Right cardiac atrium (tissue), 5 donors: ENCODE measurements at places on chromosomes 7 and 10. TPM values are rescaled to one million over a fixed set of nuclear protein-coding genes. Genes with fewer than 3 reads are reported as not detected.

DNA sequence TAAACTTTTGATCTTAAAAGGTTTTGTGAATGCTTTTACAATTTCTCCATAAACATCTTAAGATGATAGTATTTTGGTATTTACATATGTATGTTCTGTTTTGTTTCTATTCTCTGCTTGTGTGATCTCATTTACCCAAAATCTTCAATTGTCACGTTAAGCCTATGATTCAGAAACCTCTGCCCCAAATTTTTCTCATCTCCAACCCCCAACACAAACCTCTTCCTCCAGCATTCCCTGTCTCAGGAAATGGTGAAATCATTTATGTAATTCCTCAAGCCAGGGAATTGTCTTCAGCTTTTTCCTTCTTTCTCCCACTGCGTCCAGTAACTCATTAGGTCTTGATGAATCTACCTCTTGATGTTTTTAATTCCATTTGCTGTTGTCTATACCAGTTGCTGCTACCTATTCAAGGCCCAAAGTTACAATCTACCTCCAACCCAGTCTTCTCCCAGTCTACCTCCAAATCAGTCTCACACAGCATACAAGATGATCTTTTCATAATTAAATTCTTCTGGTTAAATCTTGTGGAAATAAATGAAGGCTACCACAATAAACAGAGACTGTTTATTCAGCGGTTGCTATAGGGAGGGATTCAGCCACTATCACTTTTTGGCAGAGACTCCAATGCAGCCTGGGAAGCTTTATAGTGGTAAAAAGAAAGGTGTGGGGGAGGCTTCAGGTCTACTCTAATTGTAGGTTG lies 5.8 kb downstream of the CFAP69 start:
- no peak for DNase-seq

The GIMAP5 gene
- total RNA-seq = 11.8 TPM

The AOAH gene
- total RNA-seq = 4.4 TPM

- DNase-seq = no peak
These were observed 311.1 kb downstream of the HPSE2 start for GRCh38 chr10:98924526-98924925.

GRCh38 chr10:25849988-25850387 lies 84.0 kb upstream of the MYO3A start:
- DNase-seq = no peak

The ADRB1 gene
- total RNA-seq = 48.0 TPM

The XRCC2 gene
- total RNA-seq = 0.69 TPM

GRCh38 chr7:25545124-25546008 lies 317.1 kb upstream of the NPVF start:
- peak; percentile 72 for DNase-seq

The GTF2I gene
- total RNA-seq = 137 TPM

DNA sequence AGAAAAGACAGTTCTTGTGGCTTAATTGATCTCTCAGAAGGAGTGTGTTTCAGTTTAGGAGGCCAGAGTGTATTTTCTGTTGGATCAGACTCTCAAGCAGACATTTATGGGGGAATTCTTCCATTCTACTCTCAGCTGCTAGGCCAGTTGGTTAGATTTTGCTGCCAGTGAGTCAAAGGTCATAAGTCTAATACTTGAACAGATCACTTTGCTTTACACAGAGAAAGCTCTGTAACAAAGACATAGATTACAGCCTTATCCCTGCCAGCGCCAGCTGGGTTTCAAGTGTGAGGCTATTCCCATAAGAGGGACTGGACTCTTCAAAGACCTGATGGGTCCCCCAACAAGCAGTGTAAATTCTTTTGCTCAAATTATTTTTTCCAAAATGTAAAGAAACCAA lies 145.6 kb upstream of the SEMA3C start:
- no peak for DNase-seq

The CRHR2 gene
- total RNA-seq = not detected

DNA sequence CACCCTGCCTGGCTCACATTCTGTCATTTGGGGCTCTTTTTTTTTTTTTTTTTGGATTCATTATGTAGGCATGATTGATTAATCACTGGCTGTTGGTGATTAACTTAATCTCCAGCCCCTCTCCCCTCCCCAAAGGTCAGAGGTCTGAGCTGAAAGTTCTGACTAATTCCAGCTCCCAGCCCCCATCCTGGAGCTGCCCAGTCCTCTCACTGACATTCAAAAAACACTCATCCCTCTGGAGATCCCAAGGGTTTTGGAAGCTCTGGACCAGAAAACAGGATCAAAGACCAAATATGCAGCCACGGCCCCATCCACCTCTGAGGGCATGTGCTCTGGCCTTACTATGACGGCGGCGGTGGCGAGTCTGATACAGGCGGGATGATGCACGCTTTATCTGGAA lies 53.8 kb downstream of the RBM17 start:
- no peak for DNase-seq

The AKR1C8 gene
- 0.21 TPM for total RNA-seq

GRCh38 chr10:28681291-28681763 lies 4.0 kb downstream of the BAMBI start:
- DNase-seq = no peak

GRCh38 chr10:48604991-48605508 lies at the start of gene ARHGAP22:
Gene ARHGAP22 (minus strand): TSS chr10:48605073. CDS start chr10:48604796, 277 bp downstream.
- DNase-seq = peak; percentile 87

GRCh38 chr7:104652434-104652833 lies 324.0 kb downstream of the LHFPL3 start:
- DNase-seq = no peak

- no peak for DNase-seq
These were observed 101.8 kb upstream of the ELMO1 start for GRCh38 chr7:37550426-37550825.

GRCh38 chr7:30159698-30160143 lies 24.9 kb downstream of the MTURN start:
- DNase-seq = peak; percentile 65

The PDE1C gene
- 90.1 TPM for total RNA-seq

DNA sequence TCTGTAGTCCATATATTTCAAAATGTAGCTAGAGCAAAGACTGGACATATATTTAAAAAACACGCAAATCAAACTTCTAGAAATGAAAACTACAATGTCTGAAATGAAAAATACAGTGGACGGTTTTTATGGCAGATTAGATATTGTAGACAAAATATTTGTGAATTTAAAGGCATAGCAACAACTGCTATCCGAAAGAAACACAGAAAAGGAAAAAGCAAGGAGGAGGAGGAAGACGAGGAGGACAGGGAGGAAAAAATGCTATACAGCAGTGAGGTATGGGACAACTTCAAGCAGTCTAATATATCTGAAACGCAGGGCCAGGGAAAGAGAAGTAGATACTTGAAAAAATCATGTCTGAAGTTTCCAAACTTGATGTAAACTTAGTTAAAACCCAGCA lies 13.3 kb downstream of the WASL start:
- DNase-seq = no peak

DNA sequence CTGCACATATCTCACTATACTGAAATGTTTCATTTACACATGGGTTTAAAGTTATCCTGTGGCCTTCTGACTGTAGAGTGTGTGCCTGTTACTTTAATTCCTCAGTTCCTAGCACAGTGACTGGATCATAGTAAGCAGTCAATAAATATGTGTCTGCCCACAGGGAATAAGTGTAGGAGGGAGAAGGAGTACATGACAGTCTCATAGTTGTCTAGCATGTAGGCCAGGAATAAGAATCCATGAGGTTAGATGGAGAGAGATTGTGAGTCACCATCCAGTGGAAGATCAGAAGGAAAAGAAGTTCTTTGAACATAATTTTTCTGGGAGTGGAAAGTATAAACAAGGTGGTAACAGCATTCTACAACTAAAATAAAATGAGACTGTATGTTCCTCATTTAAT lies 36.6 kb upstream of the SEMA3A start:
- no peak for DNase-seq

- no peak for DNase-seq
These were observed 170.9 kb downstream of the ZMYND11 start for GRCh38 chr10:306007-306674.

- peak; percentile 73 for DNase-seq
These were observed 18.8 kb upstream of the AOAH start for GRCh38 chr7:36742911-36743775.

The AGFG2 gene
- 22.7 TPM for total RNA-seq

DNA sequence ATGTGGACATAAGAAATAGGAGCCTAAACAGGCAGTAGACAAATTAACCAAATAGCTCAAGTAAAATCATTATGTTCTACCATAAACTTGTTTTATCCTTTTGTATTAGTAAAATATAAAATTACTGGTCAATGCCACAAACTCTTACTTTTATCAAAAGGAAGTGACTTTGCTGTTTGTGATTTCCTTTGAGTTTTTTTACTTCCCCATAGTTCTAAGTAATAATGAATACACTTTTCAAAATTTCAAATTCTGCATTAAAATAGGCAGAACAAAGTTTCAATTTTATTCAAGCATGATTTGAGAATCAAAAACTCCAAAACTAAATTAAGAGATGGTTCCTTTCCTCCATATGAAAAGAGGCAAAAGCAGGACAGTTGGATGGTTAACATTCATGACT lies 139.7 kb upstream of the ABCB5 start:
- no peak for DNase-seq

The ACHE gene
- total RNA-seq = 21.5 TPM

- DNase-seq = no peak
These were observed 24.0 kb upstream of the ZNF438 start for GRCh38 chr10:31055573-31056251.

GRCh38 chr7:20744954-20745446 lies 41.7 kb downstream of the SP8 start:
- no peak for DNase-seq

GRCh38 chr10:97474918-97475317 lies 23.3 kb downstream of the MMS19 start:
- DNase-seq = no peak

GRCh38 chr7:147432079-147432478 lies 1158.5 kb upstream of the C7orf33 start:
- no peak for DNase-seq

DNA sequence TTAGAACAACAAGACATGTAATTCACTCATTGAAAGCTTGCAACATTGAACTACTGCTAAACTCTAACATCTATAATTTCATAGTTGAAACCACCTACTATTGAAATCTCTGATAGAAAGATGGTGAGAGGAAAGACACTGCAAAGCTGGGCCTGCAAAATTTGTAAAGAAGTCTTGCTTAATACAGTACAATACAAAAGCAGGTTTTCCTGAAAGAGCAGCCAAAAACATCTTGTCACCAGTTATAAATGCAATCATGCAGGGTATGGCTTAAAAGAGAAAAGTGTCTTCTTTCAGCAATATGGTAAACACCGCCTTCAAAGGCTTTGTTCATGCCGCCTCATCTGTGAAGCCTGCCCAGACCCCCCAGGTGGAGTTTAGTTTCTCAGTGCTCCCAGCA lies 109.2 kb downstream of the ANK3 start:
- DNase-seq = no peak

The PLCE1 gene
- 20.9 TPM for total RNA-seq

The CYP2C18 gene
- not detected for total RNA-seq

DNA sequence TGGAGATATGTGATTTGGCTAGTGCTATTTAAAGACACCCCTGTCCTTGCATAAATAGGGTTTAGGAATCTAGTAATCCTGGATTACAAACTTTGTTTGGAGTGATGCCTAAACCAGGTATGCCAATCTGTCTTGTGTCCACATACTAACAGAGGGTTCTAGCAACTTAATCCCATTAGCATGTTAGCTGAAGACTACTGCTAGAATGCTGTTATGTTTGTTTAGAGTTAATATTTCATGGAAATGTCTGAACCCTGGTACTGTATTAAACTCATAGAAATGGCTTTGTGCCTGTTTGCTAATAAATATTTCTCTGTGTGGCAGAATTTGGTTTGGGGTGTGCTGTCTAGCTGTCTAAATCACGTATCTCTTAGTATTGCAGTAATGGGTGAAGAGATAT lies 150.8 kb downstream of the PFKFB3 start:
- DNase-seq = no peak

- no peak for DNase-seq
These were observed 154.4 kb upstream of the C7orf33 start for GRCh38 chr7:148436135-148436534.

GRCh38 chr10:113037218-113037617 lies 87.2 kb downstream of the TCF7L2 start:
- DNase-seq = no peak

The C10orf71 gene
- 98.9 TPM for total RNA-seq

- DNase-seq = no peak
These were observed 397.6 kb downstream of the THSD7A start for GRCh38 chr7:11434366-11434765.

The KAT6B gene
- total RNA-seq = 46.0 TPM

DNA sequence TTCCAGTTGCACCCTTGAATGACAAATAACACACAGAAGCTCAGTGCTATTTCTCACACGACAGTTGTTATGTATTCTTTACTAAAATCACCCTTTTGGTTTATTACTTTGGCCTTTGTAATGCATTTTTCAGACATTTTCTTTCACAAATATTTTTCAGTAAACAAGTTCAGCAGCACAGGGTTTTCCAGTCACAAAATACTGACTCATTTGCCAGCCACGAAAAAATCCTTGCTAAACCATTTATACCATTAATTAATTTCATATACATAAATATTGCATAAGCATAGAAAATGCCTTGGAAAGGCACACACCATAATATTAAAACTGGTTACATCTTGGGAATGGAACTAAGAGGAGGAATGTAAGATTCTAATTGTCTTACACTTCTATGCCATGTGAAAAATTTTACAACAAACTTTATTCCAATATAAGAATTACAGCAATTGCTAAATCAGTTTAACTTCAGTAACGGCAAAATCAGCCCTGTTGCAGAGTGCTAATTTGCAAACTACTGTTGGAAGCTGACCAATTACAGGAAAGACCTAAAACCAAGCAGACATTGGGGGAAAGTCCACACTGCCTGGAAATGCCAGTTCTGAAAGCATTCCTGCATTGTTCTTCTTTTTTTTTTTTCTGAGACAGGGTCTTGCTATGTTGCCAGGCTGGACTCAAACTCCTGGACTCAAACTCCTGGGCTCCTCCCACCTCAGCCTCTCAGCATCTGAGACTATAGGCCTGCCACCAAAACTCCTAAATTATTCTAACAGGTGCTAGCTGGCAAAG lies 31.6 kb upstream of the PBLD start:
- no peak for DNase-seq

GRCh38 chr10:119500821-119501220 lies 41.7 kb downstream of the RGS10 start:
- no peak for DNase-seq

The UTF1 gene
- not detected for total RNA-seq

DNA sequence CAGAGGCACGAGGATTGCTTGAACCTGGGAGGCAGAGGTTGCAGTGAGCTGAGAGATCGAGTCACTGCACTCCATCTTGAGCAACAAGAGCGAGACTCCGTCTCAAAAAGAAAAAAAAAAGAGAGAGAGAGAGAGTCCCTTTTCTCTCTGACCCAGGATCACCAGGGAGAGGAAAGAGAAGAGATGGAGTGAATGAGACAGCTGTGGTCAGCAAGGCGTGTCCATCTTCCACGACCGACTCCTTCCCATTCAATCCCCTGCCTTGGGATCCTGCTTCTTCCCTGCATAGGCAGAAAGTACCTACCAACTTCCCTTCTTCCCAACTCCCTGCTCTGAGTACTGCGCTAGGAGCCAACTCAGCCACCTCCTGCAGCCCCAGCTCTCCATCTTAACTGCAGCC lies 5.2 kb upstream of the ZAN start:
- DNase-seq = no peak

GRCh38 chr7:128409596-128410450 lies at the start of gene IMPDH1:
Gene IMPDH1 (minus strand): TSS chr7:128409982. CDS start chr7:128409901, 81 bp downstream.
- DNase-seq = peak; percentile 97

GRCh38 chr10:17037910-17038309 lies 91.7 kb downstream of the CUBN start:
- DNase-seq = no peak

The AGR3 gene
- not detected for total RNA-seq

The NCF1 gene
- 2.9 TPM for total RNA-seq

The LRCH4 gene
- total RNA-seq = 33.7 TPM
